Lung microvascular endothelial cell (primary cell): ENCODE measurements at places on chromosomes 6 and 20. TPM values are rescaled to one million over a fixed set of nuclear protein-coding genes. Genes with fewer than 3 reads are reported as not detected.

DNA sequence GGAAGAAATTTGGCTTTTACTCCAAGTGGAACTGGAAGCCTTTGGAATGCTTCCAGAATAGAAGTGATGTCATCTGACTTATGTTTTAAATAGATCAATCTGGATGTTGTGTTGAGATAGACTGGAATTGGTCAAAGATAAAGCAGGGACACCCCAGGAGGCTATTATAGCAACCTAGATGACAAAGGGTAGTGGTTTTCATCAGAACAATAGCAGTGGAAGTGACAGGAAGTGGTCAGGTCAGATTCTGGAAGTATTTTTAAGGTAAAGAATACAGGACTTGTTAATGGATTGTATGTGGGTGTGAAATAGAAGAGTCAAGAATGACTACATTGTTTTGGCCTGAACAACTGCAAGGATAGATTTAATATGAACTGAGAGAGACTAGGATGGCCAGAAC lies 191.4 kb downstream of the ADGRB3 start:
- DNase-seq = no peak

DNA sequence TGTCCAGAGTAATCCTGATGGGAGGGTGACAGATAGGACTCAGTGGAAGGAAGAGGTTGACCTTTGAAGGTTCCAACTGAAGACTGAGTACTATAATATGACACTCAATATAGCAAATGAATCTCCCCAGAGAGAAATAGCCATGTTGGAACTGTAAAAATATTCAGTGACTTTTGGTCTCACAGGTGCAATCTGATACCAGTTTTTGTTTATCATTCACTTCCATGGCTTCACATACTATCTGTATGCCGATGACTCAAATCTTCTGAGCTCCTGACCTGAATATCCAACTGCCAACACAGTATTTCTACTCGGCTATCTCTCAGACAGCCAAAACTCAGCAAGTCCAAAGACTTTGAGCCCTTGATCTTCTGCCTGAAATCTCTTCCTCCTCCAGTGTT lies 21.8 kb upstream of the PKHD1 start:
- DNase-seq = no peak

DNA sequence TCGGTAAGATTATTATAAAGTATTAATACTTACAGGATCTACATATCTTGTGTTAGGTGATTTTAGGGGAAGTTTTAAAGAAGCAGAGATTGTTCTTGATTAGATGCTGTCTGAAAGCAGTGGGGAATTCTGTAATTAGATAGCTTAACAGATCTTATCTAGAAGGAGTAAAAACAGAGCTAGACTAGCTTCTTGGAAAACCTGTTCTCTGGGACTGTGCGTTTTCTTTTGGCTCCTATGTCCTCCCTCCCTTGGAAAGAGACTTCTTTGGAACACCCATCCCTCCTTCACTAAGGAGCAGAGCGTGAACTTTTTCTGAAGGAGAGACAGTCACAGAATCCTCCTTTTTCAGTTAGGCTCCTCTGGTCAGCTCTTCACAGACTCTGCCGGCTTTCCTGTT lies 83.5 kb upstream of the ZNF184 start:
- DNase-seq = no peak

HLA-DQA1 gene
- total RNA-seq = not detected in 2 replicates

- no peak for DNase-seq
These were observed 700.6 kb downstream of the HACE1 start for GRCh38 chr6:104159045-104159618.

- no peak for DNase-seq
These were observed 11.7 kb upstream of the RIN2 start for GRCh38 chr20:19746396-19746795.

- no peak for DNase-seq
These were observed 158.0 kb upstream of the RIN2 start for GRCh38 chr20:19600042-19600441.

FKBP1C gene
- total RNA-seq = 1.7 and 3.4 TPM in 2 replicates

DNA sequence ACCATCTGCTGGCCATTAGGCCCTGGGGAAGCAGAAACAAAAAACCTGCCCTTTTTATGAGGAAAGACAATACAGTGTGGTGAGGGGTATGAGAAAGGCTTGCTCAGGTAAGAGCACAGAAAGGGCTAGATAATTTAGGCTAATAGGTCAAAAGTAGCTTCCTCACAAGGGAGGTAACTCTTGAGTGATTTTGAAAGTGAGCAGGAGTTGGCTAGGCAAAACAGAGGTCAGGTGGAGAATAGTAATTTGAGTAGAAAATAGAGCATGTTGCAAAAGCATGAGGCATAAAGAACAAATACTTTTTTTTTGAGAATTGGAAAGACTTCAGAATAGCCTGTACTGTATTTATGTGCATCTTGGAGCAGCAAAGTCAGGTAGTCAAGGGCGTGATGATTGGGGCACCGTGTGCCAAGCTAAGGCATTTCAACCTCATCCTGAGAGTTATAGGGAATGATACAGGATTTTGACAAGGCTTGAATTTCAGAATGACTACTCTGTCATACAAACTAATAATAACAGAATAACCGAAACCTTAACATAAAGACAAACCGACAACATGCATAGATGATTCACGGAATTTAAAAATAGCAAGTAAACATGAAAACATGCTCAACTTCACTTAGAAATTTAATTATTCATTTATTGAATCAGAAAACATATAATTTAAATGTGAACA lies 123.0 kb upstream of the ENPP5 start:
- DNase-seq = no peak

ZBTB46 gene
- total RNA-seq = 37.7 and 46.4 TPM in 2 replicates

UBE2C gene
- total RNA-seq = 4.2 and 10.7 TPM in 2 replicates

DNA sequence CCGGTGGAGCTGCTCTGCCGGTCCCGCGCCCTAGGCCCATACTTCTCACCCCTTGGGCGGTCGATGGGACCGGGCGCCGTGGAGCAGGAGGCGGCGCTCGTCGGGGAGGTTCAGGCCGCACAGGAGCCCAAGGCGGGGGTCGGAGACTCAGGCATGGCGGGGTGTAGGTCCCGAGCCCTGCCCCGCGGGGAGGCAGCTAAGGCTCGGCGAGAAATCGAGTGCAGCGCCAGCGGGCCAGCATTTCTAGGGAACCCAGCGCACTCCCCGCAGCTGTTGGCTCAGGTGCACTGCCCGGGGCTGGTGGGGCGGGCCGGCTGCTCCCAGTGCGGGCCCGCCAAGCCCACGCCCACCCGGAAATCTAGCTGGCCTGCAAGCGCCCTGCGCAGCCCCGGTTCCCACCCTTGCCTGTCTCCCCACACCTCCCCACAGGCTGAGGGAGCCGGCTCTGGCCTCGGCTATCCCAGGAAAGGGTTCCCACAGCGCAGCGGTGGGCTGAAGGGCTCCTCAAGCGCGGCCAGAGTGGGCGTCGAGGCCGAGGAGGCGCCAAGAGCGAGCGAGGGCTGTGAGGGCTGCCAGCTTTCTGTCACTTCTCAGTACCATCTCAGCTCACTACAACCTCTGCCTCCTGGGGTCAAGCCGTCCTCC lies 40.2 kb upstream of the GMPR start:
- DNase-seq = no peak

DNA sequence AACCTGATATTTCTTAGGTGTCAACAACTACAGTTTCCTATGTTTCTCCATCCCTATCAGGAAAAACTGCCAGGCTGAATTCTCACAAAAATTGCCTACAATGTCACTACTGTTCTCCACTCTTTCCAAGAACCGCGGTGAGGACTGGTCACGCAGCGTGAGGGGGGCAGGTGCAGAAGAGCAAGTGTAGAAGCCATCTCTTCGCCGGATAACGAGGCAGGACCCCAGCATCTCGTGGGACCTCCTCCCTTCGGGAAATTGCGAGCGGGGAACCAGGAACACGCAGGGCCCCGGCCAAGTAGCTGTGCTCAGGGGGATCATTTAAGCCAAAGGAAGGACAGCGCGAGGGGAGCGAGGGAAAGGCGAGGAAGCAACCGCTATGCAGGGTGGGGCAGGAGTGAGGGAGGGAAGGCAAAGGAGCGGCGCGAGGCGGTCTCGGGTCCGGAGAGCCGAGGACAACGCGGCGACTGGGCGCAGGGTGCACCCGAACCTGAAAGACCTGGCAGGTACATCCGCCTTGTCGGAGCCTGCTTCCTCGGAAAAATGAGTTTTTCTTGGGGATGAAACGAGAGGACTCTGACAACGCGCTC lies 559 bp downstream of the APMAP start:
- no peak for DNase-seq
